Stimulated activated CD8-positive, alpha-beta memory T cell treated with anti-CD3 and anti-CD28 coated beads, Interleukin-4, amount 100 ng/mL, for 4 hours (primary cell): ENCODE measurements at places on chromosomes 4 and X.

GRCh38 chr4:127730142-127730913 is at the start of gene SLC25A31:
Gene SLC25A31, plus strand, starts transcription at chr4:127730400. Its CDS starts 146 bp downstream, at chr4:127730546.
- no peak for DNase-seq

DNA sequence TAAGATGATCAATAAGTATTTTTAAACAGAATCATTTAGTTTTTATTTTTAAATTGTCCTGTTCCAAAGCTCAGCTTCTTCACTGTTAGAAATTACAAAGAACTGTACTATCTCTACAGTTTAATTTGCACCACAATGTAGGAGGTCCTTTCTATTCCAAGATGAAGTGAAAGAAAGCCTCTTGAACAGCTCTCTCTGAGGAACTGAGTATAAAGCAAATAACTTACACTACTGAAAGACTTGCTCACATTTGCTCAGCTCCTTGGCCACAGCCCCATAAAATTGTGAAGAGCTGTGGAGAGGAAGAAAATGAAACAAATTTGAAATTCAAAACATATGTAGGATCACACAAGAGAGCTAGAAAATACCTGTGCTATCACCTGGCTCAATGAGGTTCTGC is 68.6 kb downstream of the ENPEP start:
- no peak for DNase-seq

GRCh38 chrX:1212532-1212931 is at the start of gene CRLF2:
Gene CRLF2, minus strand, starts transcription at chrX:1212649. Its CDS starts 15 bp downstream, at chrX:1212634.
- DNase-seq: no peak

GRCh38 chrX:38935561-38935960 is 134.3 kb downstream of the MID1IP1 start:
- DNase-seq: no peak

DNA sequence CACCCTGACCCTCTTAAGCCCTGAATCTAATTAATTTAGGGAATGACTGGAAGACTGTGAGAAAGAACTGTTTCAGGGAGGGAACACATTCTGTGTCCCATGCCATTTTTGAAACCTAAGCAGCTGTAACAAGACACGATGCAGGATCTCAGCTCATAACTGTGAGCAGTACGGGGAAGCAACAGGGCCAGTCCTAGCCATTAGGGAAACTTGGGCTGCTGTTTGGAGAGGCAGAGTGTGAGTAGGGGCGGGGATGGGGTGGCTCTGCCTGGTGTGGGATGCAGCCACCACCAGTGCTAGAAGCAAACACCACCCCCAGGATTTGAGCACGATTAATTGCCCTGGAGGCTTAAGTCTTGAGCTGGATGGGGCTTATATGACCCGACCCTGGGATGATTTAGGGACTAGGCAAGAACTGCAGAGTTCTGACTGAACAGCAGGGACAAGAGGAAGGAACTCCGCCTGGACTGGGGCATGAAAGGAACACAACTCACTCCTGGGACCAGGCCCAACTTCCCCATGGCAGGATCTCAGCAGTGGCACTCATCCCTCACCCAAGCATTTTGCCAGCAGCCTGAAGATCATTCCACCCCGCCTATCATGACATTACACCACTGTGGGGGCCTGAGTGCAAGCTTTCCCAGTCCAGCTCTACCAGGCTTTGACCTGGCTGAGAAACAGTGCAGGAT is 43.1 kb downstream of the ATRX start:
- no peak for DNase-seq

DNA sequence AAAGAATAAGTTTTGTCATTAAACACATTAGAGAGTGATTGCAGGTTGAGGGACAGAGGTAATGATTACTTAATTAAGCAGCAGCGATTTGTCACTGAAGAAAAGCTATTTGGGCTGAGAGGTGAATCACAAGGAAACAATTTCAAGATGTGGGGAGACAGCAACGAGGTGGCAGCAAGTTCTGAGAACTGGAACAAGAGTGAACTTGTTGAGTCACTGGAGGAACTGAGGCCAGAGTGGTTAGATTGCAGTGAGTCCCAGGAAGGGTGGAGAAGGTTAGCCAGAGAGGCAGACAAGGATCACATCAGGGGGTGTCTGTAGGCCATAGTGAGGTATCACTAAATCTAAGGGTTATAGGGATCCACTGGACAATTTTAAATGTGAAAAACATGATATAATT is 57.9 kb upstream of the TMPRSS11A start:
- no peak for DNase-seq

DNA sequence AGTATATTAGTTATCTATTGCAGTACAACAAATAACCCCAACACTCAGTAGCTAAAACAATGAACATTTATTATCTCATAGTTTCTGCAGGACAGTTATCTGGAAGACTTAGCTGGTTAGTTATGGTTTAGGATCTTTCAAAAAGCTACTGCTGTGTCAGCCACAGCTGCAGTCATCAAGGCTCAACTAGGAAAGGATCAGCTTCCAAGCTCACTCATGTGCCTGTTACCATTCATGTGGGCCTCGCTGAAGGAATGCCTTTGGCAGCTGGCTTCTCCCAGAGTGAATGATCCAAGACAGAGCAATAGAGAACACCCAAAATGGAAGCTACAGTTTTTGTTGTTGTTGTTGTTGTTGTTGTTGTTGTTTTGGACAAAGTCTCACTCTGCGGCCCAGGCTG is 13.5 kb upstream of the PRSS48 start:
- DNase-seq: no peak

- no peak for DNase-seq
Measured at GRCh38 chrX:50787099-50787498, 26.9 kb downstream of the SHROOM4 start.

DNA sequence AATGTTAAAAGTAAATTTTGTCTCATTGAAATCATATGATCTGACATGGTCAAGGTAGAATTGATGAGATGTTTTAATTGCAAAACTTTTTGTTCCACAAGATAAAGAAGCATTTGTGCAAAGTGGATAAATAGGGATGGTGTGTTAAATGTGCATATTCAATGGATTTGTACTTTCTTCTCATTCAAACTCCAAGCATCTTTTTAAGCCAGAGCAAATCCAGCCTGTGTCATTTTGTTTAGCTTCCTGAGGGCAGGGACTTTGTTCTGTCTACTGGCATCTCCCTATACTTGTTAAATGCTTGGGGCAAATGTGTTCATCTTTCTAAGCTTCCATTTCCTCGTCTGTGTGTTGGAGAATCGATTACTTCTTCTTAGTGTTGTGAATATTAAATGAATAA is 200.3 kb downstream of the SLIT2 start:
- DNase-seq: no peak

DNA sequence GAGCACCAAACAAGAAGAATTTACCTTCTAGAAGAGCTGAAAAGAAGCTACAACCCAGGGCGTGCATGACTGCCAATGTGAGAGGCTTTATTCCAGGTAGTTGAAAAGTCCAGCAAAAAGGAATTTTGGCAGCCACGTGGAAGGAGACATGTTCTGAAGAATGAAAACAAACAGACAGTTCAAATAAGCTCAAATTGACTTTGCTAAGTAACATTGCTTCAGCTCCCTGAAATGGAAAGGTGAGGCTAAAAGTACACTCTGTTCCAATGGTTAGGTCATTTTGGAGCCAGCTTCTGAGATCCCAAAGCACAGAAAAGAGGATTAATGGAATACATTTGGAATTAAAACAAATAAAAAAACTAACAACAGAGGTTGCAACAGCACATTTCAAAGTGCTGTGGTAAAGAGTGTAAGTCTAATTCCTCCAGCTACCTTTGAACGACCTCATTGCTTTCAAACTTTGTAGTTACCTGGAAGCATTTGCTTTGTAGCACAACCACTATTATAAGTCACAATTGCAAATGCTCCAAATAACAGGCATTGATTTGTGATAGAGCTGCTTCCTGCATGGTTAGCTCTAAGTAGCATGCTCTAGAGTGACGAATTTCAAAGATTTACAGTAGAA is 405.3 kb upstream of the EDA2R start:
- DNase-seq: no peak

GRCh38 chr4:159504684-159505083 is 401.8 kb downstream of the RAPGEF2 start:
- no peak for DNase-seq

- no peak for DNase-seq
Measured at GRCh38 chrX:102517326-102517725, 787 bp upstream of the TMSB15A start.

DNA sequence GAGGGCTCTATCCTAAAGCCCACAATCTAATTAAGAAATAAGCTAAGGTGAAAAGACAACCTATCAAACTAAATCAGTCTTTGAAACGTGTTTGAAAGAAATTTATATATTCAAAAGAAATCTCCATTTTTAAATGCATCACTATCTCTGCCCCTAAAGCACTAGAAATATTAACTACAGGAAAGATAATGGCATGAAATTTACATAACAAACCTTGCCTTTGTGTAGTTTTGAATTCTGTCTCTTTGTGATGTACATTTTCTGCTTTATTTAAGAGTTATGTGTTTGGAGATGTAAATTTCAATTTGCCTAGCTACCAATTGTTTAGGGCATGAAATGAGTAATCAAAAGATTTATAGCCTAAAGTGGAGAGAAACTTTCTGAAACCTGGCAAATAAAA is 286.1 kb upstream of the TBX22 start:
- no peak for DNase-seq

GRCh38 chr4:109611045-109611646 is 51.1 kb downstream of the MCUB start:
- no peak for DNase-seq

DNA sequence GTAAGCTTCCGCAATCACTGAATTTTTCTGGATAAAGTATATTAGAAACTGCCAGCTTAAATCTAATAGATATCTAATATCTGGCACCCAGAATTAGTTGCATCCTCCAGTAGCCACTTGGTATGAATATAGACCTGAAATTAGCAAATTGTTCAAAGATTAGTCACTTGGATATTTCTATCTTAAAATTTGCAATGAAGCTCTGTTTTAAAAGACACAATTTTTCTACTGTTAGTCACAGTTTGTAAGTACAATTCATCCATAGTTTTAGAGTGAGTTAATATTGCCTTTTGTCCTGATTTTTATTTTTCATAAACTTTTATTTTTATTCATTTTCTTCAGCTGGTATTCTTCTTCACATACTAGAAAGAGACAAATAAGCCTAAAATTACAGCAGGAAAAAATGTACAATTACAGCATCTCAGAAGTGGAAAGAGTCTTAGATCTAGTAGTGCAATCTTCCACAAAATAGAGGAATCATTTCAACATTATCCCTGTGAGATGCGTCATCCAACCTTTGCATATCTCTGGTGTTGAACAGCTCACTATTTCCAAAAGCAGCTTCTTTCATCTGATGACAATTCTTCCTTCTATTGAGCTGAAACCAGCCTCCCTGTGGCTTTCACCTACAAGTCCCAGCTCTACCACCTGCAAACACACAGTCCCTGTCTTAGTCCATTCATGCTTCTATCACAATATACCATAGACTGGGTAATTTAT is 190.0 kb upstream of the AR start:
- no peak for DNase-seq

DNA sequence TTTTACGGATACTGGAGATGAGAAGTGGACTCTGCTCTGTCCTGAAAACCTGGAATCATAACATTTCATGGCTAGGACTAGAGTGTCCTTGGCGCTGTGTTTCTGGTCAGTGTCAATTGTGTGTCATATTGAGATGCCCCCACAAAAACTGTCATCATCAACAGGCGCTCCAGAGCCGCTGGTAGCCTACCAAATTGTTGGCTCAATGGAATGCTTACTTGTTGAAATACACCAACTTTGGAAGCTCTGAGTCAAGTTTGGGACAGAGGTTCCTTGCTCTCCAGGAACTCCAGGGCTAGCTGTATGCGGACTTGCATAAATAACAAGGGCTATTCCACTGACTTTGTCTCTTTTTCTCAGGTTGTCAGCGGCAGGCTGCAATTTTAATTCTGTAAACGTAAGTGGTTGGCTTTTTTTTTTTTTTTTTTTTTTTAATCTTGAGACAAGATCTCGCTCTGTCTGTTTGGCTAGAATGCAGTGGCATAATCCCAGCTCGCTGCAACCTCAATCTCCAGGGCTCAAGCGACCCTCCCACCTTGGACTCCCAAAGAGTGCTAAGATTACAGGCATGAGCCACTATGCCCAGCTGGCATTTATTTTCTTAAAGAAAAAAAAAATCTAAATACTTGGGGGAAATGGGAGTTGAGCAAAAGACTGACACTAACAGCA is 871 bp upstream of the HPGD start:
- DNase-seq: no peak

DNA sequence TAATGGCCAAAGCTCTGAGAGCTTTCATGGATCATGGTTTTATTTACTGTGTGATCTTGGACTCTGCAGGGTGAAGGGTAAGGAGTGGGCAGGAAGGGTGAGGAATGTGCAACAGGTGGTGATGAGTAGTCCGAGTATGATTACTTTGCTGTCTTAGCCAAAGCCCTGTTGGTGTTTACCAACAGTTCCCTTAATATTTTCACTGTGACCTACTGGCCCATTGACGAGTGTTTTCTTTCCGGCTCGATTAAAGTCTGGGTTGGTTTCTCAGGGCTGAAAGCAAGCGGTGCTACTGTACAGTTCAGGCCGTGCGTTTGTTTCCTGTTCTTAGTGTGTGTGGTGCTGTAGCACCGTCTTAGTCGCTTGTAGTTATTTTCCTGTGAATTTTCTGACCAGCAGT is 2.6 kb downstream of the ARHGAP24 start:
- DNase-seq: no peak

DNA sequence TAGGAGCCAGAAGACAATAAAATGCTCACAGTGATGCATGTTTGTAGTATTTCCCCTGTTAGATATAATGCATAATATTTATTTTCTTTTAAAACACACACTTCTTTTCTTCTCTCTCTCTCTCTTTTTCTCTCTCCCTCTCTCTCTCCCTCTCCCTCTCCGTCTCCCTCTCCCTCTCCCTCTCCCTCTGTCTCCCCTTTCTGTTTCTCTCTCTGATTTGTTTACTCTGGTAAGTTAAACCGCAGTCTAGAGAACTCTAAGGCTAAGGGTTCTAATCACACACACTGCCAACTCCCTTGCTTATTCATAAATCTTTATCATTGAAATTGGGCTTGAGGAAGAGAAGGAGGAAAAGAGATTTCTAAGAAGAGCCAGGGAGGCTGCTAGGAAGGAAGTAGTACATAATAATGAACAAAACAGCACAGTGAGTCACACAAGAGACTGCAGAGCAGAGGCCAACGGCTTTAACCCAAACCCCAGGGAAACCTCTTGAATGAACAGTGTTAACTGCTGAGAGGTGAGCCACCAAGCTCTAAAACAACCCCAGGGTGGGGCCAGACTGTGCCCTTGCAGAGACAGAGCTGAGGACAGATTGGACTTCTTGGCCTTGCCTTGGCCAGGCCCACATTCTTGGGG is 9.1 kb upstream of the PHOX2B start:
- no peak for DNase-seq

GRCh38 chrX:124518885-124519284 is 172.5 kb downstream of the SH2D1A start:
- no peak for DNase-seq

GRCh38 chr4:146520896-146521540 is 722 bp downstream of the SLC10A7 start:
- DNase-seq: no peak

GRCh38 chrX:55356609-55357008 is 91.9 kb upstream of the PAGE3 start:
- no peak for DNase-seq

DNA sequence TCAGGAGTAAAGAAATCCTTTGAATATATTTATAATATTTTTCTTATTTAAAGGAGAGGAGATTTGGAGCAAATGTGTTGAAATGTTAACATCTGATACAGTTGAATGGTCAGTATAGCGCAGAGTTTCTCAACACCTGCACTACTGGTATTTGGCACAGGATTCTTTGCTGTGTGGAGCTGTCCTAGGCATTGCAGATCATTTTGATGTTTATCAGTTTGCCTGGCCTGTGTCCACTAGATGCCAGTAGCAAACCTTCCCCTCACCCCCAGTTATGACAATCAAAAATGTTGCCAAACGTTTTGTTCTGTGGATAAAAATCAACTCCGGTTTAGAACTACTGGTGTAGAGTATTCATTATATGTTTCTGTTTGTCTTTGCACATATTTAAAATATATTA is 765.3 kb upstream of the SLIT2 start:
- DNase-seq: no peak
